ENCODE measurements at places on chromosomes 13 and 19.

- DNase-seq: no peak
Measured at GRCh38 chr19:47430041-47430802, 10.9 kb upstream of the MEIS3 start.

DNA sequence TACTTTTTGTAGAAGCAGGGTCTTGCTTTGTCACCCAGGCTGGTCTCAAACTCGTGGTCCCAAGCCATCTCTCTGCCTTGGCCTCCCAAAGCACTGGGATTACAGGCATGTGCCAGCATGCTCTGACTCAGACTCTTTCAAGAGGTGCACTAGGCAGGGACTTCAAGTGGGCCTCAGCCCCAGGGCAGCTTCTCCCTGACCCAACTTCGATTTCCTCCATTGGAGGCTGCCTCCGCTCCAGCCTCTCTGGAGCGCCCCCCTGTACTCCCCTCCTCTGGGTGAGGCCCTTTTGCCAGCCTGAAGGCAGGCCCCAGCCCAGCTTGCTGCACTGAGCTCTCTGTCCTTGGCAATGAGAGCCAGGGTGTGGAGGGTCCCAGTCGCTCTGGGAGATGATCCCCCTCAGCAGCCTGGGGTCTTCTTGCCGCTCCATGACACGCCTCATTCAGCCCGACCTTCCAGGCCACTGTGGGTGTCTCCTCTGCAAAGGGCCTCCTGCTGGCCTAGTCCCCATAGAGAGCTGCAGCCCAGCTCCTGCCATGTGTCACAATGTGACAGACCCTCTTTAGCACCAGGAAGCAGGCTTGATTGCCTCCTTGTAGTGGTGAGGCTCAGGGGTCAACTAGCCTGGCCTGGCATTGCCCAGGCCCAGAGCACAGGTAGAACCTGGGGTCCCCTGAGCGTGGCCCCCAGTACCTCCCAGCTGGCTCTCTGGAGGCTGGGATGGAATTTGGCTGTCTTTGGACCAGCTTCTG lies 16.4 kb downstream of the CARM1 start:
- no peak for DNase-seq

- DNase-seq: peak; percentile 65
Measured at GRCh38 chr13:30802953-30803478, 67.7 kb downstream of the ALOX5AP start.

DNA sequence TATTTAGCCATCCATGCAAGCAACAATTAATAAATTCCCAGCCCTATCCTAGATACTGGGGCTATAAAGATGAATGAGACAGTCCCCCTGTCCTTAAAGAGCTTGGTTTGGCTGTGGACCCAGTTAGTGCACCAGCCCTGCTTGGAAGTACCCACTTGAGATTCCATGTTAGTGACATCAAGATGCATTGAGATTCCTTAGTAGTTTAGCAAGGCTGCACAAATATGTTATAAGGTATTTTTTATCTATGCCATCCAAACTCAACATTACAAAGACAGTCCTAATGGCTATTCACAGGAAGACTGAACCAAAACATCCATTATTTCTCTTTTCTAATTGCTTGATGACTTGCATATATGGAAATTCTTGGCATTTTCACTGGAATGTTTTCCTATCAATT lies 48.8 kb upstream of the RAP2A start:
- no peak for DNase-seq

GRCh38 chr19:11378319-11379189 lies 4.1 kb downstream of the SWSAP1 start:
- peak; percentile 73 for DNase-seq

- DNase-seq: peak; percentile 81
Measured at GRCh38 chr13:101520672-101521071, 68.2 kb downstream of the ITGBL1 start.

DNA sequence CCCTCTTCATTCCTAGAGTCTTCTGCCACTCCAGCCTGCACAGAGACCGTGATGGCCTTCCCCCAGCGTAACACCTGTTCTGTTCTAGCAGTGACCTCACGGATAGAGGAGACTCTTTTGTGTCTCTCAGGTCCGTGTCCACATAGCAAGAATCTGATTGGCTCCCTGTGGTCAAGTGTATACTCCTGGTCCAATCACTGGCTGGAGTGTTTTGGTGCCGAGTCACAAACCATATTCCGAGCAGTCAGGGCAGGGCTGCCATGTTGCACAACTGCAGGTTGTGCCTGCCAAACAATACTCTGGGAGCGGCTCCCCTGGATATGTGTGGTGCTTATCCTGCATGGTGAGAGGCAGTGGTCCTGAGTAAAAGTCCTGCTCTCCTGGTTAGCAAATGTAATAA lies 402.4 kb downstream of the KCNRG start:
- DNase-seq: no peak

DNA sequence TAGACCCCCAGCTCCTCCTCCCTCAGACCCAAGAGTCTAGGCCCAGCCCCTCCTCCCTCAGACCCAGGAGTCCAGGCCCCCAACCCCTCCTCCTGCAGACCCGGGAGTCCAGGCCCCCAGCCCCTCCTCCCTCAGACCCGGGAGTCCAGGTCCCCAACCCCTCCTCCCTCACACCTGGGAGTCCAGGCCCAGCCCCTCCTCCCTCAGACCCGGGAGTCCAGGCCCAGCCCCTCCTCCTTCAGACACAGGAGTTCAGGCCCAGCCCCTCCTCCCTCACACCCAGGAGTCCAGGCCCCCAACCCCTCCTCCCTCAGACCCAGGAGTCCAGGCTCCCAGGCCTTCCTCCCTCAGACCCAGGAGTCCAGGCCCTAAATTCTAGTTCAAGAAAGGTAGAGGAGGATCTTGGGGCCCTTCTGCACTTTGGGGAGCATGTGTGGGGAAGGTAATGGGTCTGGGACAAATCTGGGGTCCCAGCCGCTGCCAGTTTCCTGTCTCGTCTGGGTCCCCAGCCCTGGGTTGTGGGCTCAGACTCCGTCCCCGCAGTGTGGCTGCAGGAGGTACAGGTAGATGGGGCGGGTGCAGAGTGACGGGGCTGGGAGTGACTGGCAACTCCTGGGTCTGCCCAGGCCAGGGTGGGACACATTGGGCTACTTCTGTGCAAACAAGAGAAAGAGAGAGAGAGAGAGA lies 3.2 kb upstream of the TMEM190 start:
- no peak for DNase-seq

DNA sequence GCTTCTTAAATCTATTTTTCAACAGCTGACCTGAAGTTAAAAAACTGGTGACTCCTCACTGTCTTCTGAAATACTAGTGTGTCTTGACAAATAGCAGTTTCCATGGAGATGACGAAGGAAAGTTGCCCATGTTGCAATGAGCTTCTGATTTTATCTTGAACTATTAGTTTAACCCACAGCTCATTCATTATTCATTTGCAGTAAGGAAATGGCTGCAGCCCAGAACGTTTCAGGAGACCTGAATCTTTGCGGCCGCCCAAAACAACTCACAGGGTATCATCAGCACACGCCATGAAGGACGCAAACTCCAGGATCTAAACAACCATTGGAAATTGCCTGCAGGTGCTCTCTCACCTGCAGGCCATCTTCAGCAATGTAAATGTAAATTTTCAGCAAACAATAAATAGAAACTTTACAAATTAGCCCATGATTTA lies 142.5 kb downstream of the DCLK1 start:
- DNase-seq: peak; percentile 53

DNA sequence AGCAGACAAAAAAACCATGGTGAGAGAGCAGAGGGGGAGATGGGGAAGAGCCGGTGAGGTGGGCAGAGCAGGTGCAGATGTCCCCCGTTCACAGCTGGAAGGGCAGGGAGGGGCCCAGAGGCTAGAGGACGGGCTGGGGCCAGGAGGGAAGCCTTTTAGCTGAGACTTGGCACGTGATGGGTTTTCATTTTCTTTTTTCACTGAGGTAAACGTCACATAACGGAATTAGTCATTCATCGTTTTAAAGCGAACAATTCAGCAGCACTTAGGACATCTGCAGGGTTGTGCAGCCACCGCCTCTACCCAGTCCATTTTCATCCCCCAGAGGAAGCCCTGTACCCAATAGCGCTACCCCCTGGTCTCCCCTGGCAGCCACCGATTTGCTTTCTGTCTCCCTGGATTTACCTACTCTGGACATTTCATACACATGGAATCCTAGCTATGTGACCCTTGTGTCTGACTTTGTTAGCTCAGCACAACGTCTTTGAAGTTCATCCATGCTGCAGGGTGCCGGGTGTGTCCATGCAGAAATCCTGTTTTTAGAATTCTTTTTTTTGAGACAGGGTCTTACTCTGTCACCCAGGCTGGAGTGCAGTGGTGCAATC lies 16.0 kb upstream of the EMC10 start:
- peak; percentile 19 for DNase-seq

GRCh38 chr19:15180451-15181390 lies 20.1 kb downstream of the NOTCH3 start:
- DNase-seq: no peak

Measured in brain microvascular endothelial cell (primary cell).